CD4-positive, alpha-beta T cell treated with Interleukin-21 for 1 hour (primary cell): ENCODE measurements at places on chromosomes 2 and 18.

GRCh38 chr2:183079139-183079775, 710 bp downstream of the DUSP19 start:
- no peak for DNase-seq

DNA sequence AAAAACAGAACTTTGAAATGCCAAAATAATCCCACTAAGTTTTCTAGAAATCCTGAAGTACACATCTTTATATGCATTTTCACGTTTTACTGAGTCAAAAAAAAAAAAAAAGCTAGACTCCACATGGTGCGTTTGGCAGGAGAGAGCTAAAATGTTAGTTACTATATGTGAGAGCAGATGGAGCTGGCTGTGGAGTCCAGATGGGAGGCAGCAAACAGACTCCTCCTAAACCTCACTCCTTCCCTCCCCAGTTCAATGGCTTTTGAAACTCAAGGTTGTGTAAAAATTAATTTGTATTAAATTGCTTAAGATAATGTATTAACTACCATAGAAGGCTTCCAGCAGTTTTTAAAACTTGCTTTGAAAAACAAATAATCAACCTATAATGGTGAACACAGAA, 248.8 kb downstream of the AGPS start:
- no peak for DNase-seq

DNA sequence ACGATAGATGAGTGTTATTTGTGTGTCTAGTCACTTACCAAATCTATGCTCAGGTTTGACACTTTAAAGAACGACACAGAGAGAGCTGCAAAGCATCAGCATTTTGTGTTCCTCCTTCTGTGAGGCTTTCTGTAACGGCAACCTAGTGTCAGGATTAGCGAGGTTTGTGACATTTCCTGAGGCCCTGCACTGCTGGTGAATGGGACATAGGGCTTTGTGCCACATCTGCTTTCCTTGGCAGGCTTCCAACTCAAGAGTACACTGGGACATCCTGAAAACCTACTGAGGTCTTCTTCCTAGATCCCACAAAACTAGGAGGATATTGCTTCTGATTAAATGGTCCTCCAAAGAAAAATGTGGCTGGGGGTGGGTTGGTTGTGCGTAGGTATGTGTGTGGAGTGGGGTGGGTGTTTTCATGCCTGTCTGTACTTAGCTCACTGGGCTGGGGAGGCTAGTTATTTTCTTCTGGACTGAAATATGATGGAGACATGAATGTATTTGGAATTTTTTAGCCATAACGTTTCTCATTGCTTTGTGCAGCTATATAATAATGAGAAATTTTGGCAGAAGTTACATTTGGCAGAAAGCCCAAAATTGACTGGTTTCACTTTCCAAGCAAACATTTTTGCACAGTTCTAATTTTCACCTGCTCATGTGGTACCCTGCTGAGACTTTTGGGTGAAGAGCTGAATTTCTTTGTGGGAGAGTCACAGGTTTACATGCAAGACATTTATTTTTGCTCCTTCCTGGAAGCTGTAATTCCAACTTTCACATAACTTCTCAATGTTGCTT, 308.4 kb downstream of the XIRP2 start:
- DNase-seq: no peak

DNA sequence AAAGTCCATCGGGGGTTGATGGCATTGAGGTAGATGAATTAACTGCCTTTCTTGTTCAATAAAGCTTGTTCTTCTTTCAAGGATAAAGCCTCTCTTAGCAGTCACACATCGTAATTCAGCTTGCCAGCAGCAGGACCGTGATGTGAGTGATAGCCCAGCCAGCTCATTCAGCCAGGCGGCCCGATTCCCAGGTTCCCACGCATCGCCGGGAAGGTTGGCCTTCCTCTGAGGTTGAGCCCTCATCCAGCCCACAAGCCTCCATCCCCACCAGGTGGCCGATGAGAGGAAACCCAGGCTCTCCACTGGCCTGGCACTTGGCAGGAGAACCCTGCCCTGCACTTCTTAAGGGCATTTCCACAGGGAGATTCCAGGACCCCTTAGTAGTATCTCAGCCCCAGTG, 4.7 kb downstream of the AGAP1 start:
- no peak for DNase-seq

GRCh38 chr2:175372704-175373701, 191.5 kb upstream of the ATP5MC3 start:
- no peak for DNase-seq

DNA sequence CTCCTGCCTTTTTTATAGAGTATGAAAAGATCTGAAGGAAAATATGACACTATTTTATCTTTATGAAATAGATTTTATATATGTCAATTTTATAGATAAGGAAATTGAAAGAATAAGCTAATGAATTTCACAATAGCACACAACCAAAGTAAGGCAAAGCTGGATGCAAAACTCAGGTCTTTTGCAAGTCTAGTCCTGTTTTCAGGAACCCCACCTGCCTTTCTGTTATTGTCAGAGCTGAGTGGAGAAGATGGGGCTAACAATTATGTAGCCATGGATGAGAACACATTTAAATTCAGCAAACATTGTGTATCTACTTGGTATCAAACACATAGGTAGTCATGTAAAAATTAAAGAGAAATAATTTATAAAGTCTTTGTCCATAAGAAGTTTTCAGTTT, 161.5 kb upstream of the ZEB2 start:
- no peak for DNase-seq

DNA sequence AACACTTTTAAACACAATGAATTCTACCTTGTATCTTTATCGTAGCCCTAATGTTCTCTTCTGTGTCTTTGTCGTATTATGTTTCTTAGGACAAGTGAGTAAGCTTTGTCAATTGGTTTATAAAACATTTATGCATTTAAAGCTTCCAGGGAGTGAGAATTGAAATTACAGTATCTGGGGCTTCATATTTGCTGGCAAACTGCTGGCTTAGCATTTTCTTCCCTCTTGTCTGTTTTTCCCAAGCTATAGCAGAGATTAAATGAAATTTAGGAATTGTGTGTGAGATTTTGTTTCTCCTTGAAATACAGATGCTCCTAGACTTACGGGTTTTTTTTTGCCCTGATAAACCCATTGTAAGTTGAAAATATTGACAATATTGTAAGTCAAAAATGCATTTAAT, 73.3 kb downstream of the FMNL2 start:
- DNase-seq: no peak

GRCh38 chr2:207932106-207932505, 93.2 kb downstream of the PLEKHM3 start:
- DNase-seq: no peak
